HT-29 (cell line): ENCODE measurements at places on chromosomes 2 and 18. TPM values are rescaled to one million over a fixed set of nuclear protein-coding genes. Genes with fewer than 3 reads are reported as not detected.

DNA sequence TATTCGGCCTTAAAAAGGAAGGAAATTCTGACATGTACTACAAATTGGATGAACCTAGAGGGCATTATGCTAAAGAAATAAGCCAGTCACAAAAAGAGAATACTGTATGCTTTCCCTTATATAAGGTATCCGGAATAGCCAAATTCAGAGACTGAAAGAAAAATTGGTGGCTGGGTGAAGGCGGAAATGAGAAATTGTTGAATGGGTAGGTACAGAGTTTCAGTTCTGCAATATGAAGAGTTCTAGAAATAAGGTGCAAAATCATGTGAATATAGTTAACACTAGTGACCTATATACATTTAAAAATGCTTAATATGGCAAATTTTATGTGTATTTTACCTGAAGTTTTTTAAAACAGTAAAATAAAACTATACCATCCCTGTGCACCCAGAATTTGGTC is 43.1 kb downstream of the RMP24 start:
- no peak for DNase-seq

DNA sequence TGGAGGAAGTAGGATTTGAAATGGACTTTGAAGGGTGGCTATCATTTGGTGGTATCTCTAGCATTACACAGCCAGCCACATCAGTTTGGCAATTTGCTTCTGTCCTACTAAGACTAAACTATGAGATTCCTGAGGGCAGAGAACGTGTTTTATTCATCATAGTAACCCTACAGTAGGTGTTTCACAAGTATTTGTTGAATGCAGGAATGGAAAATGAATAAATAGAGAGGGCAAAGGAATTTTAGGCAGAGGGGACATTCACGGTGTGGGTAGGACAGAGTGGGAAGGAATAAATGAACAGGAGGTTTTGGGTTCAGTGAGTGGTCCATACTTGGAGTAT is 15.7 kb upstream of the GPR39 start:
- DNase-seq: no peak

GRCh38 chr2:39606585-39606984 is 59.1 kb upstream of the TMEM178A start:
- DNase-seq: no peak

GRCh38 chr2:66862885-66863650 is 428.1 kb downstream of the MEIS1 start:
- DNase-seq: no peak

- no peak for DNase-seq
These were observed 70.5 kb downstream of the CPS1 start for GRCh38 chr2:210626849-210627248.

DNA sequence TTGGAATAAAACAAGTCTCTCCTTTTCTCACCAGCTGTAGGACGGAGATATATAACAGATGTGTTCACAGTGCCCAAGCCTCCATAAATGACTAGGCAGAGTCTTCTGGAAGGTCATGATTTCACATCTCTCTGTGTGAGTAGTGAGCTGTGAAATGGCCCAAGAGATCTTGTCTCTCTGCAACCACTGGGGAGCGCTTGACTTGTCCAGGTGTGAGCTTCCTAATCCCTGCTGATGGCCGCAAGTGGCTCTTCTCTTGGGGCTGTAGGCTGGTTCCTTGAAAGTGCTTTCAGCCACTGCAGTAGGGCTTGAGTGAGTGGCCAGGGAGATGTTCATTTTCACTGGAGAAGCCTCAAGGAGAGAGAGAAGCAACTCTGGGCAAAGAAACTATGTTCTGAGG is 38.1 kb upstream of the OTOS start:
- no peak for DNase-seq

SCYGR8 gene
- total RNA-seq: not detected in 2 replicates

DNA sequence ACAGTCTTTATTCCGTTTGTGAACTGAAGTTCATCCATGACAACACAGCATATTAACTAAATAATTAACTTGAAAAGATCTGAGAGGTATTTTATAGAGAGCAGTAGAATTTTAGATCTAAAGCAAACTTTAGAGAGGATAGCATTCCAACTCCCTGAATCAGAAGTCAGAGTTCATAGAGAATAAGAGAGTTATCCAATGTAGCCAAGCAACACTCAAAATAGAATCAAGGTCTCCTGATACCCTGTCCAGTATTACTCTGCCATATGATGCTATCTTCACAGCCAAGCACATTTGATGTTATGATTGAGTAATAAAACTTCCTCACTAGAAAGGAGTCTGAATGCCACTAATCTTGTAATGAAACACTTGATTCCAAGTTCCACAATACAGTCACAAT is 55.5 kb downstream of the RIT2 start:
- peak; percentile 48 for DNase-seq
